ENCODE measurements at places on chromosomes 1 and 21.

- no peak for DNase-seq
Measured at GRCh38 chr1:248714248-248714647, 11.7 kb upstream of the OR14I1 start.

DNA sequence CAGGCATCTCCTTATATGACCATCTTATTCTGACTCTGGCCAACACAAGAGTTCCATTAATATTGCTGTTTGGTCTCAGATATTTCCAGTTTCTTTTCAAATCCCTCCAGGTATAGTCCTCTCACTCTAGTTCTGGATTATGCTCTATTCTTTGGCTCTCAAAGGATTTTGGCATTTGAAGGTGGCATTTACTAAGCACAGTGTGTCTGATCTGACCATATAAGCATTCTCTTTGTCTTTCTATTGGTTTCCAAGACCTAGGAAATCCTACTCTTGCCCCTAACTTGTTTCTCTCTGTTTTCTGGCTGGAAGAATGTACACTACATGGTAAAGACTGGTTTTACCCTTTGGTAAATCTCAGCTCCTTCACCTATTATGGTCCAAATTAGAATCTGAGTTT is 12.7 kb upstream of the ACADM start:
- no peak for DNase-seq

GRCh38 chr21:38341546-38342012 is 84.8 kb downstream of the KCNJ15 start:
- no peak for DNase-seq

DNA sequence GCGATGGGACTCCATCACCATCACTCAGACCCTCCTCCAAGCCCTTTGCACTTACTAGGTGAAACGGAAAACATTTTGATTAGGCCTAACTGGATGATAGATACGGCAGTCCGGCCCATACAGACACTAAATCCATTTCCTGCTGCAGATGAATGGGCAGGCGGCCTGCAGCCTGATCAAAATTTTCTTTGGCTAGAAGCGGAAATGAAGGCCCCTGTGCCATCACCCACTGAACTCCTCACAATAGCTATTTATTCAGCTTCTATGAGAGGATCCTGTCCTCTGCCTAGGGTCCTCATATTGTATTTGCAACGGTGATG is 200.5 kb downstream of the OMA1 start:
- no peak for DNase-seq

DNA sequence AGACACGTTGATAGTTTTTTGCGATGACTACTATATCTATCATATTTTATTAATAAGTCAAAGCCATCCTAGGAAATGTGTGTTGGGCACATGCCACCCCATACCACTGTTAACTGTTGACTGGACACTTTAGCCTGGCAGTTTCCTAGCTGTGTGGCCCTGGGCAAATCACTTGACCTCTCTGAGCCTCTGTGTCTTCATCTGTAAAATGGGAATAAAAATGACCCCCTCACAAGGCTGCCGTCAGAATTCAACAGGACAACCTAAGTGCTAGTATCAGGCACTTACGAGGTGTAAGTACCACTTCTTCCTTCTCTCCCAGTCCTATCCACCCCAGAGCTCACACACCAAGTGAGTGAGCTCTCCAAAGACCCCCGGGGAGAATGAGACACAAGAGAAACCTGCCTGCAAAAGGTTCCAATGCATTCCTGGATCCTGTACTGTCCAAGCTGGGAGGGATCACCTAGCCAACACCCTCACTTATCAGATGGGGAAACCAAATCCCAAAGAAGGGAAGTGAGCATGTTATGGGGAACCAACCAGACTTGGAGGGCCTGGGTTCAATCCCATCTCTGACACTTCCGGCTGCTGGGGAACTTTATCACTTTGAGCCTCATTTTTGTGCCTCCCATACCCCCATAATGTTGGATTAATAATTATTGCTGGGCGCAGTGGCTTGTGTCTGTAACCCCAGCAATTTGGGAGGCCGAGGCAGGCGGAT is 24.9 kb downstream of the HSPG2 start:
- no peak for DNase-seq

- DNase-seq: no peak
Measured at GRCh38 chr1:54381524-54381923, 24.7 kb downstream of the SSBP3 start.

GRCh38 chr1:65457868-65458267 is 37.4 kb downstream of the LEPR start:
- DNase-seq: no peak

- DNase-seq: no peak
Measured at GRCh38 chr21:14542638-14543037, 3.5 kb downstream of the SAMSN1 start.

DNA sequence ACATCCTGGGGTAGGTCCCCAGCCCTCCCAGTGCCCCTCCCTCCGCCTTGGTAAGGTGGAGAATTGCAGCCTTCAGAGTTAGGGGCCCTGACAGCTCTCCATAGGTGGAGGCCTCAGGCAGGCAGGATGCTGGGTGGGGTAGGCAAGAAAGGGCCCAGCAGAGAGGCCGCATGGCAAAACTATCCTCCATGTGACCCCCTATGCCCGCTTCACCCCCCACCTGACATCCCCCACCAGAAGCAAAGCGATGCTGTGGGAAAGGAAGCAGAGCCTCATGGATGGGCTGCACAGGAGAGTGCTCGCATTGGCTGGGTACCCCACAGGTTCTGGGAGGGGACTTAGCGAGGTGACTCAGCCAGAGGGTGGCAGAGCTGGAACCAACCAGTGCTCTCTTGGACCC is 1.6 kb downstream of the S100A9 start:
- no peak for DNase-seq

DNA sequence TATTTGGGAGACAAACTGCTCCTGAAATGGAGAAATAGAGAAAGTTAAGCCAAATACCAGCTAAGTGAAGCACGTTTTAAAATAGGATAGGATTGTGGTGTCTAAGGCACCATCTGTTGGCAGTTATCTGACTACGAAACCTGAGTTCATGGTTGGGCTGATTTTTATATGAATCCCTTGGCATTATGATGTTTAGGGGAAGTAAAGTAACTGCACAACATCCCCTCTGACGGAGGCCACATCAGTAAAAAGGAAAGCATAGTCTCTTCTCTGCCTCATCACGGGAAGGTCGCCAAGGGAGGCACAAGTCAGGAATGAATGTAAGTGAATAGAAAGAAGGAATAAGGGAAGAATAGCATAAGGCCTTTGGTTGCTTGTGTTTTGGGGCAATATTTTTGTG is 128.0 kb downstream of the PRRX1 start:
- DNase-seq: no peak

DNA sequence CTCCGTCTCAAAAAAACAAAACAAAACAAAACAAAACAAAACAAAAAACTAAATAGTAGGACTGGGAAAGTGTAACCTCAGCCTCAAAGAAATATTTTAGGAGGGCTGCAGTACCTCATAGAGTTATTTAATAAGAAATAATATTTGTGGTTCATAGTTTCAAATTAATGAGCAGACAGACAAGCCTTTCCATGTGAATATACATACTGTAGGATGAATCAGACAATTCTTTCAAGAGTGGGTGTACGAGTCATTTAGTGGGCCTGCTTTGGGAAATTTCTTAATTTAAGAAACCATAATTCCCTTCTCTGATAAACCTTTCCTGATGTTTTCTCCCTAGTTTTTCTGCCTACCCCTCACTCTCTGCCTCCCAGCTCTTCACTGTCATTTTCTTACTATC is 52.5 kb downstream of the CDC14A start:
- no peak for DNase-seq

DNA sequence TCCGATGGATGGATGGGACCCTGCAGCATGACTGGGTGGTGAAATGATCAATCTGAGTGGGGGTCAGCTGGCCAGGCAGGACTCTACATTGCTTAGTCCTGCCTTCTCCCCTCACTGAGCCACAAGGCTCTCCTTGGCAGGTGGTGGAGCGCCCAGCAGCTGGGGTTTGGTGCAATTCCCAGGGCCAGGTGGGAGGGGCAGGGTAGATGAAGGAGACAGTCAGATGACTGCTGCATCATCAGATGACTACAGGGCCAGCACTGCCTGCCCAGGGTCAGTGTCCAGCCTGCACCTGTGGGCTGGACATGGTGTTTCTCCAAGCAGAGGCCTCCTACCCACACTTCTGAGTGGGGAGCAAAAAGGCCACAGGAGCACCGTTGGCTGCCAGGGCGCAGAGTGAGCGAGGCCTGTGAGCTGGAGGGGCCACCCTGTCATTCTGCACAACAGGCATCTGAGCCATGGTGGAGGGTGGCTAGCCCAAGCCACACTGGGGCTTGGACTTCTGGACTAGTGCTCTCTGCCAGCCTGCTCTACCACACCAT is 103.9 kb upstream of the EDN2 start:
- no peak for DNase-seq

DNA sequence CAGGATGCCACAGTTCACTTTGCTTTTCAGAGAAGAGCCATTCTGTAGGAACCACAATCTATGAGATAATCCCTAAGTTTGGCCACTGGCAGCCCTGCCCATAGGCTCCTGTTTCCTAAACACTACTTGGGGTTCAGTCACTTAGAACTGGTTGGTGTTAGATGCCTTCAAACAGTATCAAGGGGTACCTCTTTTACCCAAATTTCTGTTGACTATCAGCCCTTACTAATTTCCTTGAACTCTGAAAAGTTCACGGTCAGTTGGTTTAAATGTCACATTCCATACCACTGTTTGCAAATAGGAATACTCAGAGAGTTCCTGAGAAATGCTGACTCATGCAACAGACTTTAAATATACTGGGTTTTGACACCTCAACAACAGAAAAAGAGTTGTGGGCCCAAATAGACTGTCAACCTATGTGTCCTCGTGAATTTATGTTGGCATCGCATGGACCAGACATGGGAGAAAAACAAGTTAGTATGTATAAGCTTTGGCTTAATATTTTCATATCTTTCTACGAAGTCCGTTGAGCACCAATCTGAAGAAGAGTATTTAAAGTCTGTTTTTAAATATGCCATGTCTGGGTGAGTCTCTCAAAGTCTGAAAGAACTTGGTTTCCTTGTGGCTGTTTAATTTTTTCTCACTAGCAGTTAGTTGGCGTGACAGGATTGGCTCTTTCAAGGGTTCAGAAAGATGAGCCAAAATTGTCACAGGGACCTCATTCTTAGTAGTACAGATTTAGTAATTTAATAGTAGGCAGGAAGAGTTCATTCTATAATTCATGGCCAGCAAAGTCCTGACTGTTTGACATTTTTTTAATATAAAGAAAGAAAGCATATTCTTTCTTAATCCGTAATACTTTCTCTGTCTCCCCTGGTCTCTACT is 56.5 kb upstream of the ZNF326 start:
- DNase-seq: no peak

GRCh38 chr1:218474128-218474527 is 129.0 kb downstream of the TGFB2 start:
- DNase-seq: no peak

- DNase-seq: no peak
Measured at GRCh38 chr1:109161858-109162606, 48.1 kb downstream of the ELAPOR1 start.

DNA sequence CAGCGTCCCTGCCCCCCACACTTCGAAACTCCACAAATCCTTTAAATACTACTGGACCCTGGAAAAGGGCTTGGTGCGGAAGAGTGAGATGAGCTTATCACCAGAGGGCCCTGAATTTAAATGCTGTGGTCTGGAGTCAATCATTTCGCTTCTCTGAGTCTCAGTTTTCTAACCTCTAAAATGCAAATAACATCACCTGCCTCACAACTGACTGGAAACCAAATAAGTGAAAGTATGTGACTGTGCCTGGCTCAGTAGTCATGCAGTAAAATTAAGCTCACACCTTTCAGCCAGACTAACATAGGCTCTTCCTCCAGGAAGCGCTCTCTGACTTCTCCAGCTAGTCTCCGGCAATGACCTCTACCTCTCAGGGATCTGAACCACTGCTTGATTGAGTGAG is 4.2 kb downstream of the GJA4 start:
- no peak for DNase-seq

DNA sequence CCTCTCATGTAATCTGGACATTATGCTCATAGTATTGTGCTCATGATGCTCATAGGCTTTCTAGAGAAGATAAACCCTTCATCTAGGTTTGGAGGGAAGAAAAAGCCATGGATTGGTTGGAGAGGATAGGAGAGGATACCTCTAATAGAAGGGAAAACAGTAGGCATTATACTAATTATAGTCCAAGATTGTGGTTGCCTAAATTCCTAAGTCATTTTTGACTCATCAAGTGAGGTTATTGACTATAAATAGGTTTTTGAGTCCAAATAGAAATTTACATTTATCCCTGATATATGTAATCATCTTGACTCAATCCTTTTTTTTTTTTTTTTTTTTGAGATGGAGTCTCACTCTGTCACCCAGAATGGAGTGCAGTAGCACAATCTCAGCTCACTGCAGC is 5.0 kb downstream of the SYT11 start:
- DNase-seq: no peak

GRCh38 chr21:23951251-23951650 is 1656.0 kb downstream of the MRPL39 start:
- no peak for DNase-seq

DNA sequence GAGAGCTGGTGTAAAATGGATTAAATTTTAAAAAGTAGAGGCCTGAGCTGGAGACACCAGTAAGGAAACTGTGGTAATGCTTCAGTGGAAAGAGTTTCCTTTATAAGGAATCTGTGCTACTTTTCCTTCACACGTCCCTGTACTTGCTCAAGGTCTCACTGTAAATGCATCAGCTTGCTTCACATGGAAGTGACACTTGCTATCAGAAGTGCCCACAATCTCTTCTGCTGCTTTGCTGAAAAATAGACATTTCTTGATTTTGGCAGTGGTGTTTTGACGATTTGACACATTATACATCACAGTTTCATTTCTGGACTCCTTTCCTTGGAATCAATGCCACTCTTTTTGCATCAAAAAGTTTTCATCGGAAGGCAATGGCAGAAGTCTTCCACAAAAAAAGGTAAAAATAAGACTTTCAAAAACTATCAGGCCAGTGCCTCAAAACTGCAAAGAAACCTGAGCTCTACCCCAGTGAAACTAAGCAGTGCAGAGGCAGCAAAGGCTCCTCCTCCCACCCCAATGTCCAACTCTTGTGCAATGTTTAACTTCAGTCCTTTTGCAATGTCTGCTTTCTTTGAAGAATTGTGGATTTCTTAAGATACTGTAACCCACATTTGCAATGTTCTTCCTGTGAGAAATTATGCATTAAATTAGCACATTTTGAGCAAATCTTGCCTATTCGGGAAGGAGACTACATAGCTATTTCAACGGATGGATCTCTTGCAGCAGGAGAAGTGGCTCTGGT is 18.4 kb upstream of the TSPAN2 start:
- no peak for DNase-seq

DNA sequence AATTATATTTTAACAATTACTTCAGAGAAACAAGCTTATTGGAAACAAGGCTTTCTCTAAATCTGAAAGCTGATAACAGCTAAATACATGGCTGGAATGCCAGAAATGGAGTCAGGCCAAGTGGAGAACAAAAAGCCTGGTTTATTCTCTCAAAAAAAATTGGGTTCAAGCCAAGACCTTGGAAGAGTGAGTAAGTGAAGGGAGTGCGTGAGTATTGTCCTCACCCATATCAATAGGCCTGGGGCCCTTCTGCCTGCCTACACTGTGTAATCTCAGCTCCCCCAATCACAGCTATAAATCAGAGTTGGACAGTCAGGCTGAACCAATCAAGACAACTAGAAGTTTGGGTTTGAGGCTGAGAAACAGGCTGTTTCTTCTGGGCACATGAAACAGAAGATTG is 7.4 kb downstream of the KYAT3 start:
- DNase-seq: no peak

- peak; percentile 22 for DNase-seq
Measured at GRCh38 chr1:18948048-18948912, 8.2 kb downstream of the IFFO2 start.
